Kidney epithelial cell (primary cell): ENCODE measurements at places on chromosomes 11 and 22. TPM values are rescaled to one million over a fixed set of nuclear protein-coding genes. Genes with fewer than 3 reads are reported as not detected.

DNA sequence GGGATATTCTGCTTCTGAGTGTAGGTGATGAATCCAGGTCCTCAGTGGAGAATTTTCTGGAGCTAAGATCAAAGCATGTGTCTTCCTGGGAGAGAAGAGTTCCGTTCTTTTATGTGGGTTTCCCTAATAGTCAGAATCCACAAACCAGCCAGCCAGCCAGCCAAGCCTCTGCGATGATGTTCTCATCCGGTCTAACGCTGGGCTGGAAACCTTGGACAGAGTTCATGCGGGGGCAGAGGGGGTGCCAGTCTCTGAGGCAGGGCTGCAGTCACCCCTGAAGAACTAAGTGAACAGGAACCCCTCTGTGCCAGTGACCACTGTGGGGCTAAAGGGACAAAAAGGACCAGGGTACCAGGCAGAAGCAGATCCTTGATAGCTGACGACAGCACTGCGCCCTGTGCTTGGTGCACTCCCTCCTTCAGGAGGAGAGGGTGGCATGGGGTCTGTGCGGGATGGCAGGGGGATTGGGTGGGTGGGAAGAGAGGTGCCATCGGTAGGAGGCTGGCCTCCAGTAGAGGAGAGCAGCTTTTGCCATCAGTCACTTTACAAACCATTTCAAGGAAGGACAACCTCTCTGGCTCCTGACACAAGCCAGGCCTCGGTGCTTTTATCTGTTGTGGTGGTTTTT lies 27.1 kb downstream of the ADAMTS15 start:
- no peak for DNase-seq

- no peak for DNase-seq
Measured at GRCh38 chr11:45527898-45528297, 137.5 kb downstream of the CHST1 start.

- DNase-seq = peak; percentile 43
Measured at GRCh38 chr11:109033627-109034338, 368.9 kb downstream of the DDX10 start.

The CELF1 gene
- total RNA-seq = 76.3 and 90.6 TPM in 2 replicates

DNA sequence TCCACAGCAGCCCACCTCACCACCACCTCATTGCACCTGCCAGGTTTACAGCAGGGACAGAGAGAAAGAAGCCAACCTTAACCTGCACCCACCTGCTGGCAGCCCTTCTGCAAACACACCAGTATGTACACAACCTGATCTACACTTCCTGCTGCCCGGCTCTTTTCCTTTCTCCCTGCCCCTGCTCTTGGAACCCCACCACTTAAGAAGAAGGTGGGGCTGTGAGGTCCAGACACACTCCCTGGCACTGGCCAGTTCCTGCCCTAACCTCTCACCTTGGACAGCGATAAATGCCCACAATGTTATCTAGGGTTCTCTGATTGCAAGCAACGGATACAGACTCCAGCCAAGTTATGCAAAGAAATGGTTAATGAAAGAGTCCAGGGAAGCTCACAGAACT lies 10.8 kb upstream of the SLC35C1 start:
- DNase-seq = no peak

GRCh38 chr22:40122792-40123191 lies 54.9 kb upstream of the TNRC6B start:
- no peak for DNase-seq

The C11orf42 gene
- not detected in 2 replicates for total RNA-seq

- no peak for DNase-seq
Measured at GRCh38 chr22:37137903-37138665, 11.6 kb downstream of the IL2RB start.

- no peak for DNase-seq
Measured at GRCh38 chr11:67292671-67293070, 3.6 kb downstream of the ANKRD13D start.

DNA sequence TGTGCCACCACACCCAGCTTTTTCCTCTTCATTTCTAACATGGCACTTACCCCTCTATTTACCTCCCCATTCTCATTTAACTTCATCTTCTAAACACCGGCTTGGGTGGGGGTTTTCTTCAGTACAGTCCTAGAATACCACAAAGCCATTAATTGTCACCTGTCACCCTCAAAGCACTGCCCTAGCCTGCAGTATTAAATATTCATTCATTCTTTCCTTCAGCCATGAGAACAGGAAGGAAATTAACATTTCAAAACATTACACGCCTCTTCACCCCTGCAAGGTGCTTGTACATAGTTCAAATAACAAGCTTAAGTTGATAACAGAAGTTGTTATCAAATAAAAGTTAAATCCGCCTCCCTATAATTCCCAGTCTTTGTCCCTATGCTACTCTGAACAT lies 10.7 kb upstream of the VPS37C start:
- no peak for DNase-seq

- no peak for DNase-seq
Measured at GRCh38 chr11:75246671-75247350, 6.2 kb downstream of the TPBGL start.

DNA sequence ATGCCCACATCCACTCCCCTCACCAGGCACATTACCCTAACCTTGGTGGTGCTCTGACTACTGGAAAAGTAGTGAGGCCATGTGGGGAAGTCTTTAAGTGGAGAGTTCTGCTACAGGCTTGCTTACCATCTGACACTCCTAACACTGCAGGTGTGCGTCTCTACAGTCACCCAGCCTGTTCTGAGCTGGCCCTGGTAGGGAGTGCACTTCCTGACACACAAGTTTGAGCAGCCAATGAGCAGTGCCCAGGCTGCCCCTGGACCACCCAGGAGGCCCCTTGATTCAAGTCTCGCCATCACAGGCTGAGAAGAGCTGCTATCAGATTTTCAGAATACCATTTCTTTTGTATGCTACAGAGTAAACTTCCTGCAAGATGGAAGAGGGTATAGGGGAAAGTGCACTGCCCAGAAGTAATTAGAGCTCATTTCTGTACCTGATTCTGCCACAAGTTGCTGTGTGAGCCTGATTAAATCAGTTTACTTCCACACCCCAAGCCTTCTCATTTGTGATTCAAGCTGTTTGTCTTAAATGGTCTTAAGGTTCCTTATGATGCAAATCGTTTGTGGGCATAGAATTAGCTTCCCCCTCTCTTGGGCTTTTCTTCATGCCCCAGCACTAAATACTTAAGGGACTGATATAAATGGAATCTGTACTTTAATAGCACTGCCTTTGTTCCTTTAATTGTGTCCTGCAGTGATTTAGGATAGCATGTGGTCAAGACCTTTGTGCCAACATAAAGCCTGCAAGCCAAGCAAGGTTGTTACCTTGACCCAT lies 22.2 kb downstream of the OPCML start:
- DNase-seq = no peak

GRCh38 chr11:26905368-26905767 lies 88.5 kb upstream of the FIBIN start:
- no peak for DNase-seq

The ACAD8 gene
- 20.0 and 20.4 TPM in 2 replicates for total RNA-seq

DNA sequence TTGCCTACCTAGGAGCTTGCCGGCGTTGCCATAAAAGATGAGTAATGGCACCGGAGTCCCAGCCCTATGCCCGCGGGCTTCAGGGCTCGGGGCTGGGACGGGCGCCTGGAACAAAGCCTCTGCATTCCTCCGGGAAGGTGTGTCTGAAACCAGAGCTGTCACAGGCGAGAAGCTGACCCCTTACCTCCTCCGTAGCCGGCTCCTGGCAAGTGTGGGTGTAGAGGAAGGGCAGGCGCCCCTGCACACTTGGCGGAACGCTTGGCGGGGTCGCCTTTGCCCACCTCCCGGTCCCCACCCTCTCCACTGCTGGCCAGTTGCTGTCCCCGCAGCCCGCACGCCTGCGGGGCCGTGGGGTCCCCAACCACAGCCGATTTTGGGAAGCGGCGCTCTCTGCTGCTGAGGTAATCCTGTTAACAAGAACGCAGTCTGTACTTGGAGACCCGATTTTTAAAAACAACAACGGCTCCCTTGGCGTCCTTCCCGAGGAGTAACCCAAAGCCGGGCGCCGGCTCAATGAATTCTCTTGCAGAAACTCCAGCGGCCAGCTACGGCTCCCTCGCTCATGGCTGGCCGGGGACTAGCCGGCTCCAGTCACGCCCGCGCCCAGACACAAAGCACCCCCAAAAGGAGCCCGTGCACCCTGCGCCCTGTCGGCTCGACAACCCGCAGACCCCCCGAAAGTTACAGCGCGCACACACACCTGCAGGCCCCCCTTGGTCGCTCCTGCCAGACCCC lies 89.2 kb downstream of the PLEKHA7 start:
- no peak for DNase-seq

DNA sequence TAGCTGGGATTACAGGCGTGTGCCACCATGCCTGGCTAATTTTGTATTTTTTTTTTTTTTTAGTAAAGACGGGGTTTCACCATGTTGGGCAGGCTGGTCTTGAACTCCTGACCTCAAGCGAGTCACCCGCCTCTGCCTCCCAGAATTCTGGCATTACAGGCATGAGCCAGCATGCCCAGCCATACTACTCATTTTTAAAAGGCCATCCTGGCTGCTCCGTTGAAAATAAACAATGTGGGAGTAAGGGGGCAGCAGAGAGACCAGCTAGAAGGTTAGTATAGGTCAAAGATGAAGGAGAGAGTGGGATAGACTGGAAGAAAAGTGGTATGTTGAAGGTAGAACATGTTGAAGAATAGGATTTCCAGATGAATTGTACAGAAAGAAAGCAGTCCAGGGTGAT lies 17.6 kb upstream of the LIN7C start:
- peak; percentile 10 for DNase-seq

GRCh38 chr11:45472716-45473317 lies 186.7 kb upstream of the SYT13 start:
- DNase-seq = no peak

- DNase-seq = no peak
Measured at GRCh38 chr22:36301851-36302250, 48.9 kb downstream of the APOL1 start.

- DNase-seq = no peak
Measured at GRCh38 chr11:93128574-93128973, 69.2 kb downstream of the SLC36A4 start.

DNA sequence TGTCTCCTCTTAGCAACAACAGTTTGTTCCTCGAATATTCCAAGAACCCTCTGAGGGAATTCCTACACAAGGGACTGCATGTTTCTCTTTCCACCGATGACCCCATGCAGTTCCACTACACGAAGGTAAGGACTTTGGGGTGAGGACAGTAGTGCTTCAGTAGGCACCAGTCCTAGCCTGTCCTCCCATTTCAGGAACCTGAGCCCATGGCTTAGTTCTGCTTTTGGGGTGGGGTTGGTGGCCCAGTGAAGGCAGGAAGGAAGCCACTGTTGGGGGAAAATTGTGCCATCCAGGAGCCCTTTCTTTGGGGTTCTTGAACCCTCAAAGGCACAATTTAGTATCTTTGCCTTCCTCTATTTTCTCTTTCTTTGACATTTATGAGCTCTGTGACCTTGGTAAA lies 38.2 kb downstream of the RNF141 start:
- no peak for DNase-seq

- no peak for DNase-seq
Measured at GRCh38 chr11:130964058-130964792, 47.9 kb upstream of the SNX19 start.

The MAJIN gene
- 0.17 and 0.68 TPM in 2 replicates for total RNA-seq

DNA sequence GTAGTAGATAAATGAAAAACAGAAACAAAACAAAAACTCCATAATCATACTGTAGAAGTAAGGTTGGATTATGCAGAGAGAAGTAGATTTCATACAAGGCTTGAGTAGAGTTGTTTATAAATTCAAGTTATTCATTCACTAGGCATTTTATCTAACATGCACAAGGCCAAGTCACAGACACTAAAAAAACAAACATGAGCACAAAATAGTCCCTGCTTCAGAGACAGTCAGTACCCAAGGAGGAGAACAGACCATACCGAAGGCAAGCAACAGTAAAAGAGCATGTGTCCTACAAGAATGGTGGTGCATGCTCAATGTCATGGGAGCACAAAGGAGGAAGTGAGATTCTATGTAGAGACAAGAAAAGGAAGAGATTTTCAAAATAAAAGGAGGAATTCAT lies 796.5 kb upstream of the LRRC4C start:
- no peak for DNase-seq

The ASCL2 gene
- 0.21 TPM in 1 of 2 replicates, not detected in the other for total RNA-seq

GRCh38 chr22:17638182-17638431 lies 450 bp upstream of the BCL2L13 start:
- DNase-seq = no peak

- DNase-seq = no peak
Measured at GRCh38 chr11:66906061-66906733, 49.3 kb downstream of the LRFN4 start.
